Panc1 (cell line): ENCODE measurements at places on chromosomes 5 and 9. TPM values are rescaled to one million over a fixed set of nuclear protein-coding genes. Genes with fewer than 3 reads are reported as not detected.

The CAVIN4 gene
- 0.82 TPM for total RNA-seq

GRCh38 chr9:18668944-18669343, 195.0 kb downstream of the ADAMTSL1 start:
- no peak overlapping the region for H3K27ac ChIP-seq
- H3K4me1 ChIP-seq, result no peaks in the 10 kb centered on the region
- H3K4me3 ChIP-seq, result no peak overlapping the region
- DNase-seq, result no peak
- H3K36me3 ChIP-seq, result no peaks in the 10 kb centered on the region

GRCh38 chr5:104361932-104362331, 799.3 kb upstream of the NUDT12 start:
- H3K27ac ChIP-seq, result no peak overlapping the region
- no peaks in the 10 kb centered on the region for H3K27me3 ChIP-seq
- H3K4me1 ChIP-seq, result no peaks in the 10 kb centered on the region
- no peak overlapping the region for H3K4me3 ChIP-seq

DNA sequence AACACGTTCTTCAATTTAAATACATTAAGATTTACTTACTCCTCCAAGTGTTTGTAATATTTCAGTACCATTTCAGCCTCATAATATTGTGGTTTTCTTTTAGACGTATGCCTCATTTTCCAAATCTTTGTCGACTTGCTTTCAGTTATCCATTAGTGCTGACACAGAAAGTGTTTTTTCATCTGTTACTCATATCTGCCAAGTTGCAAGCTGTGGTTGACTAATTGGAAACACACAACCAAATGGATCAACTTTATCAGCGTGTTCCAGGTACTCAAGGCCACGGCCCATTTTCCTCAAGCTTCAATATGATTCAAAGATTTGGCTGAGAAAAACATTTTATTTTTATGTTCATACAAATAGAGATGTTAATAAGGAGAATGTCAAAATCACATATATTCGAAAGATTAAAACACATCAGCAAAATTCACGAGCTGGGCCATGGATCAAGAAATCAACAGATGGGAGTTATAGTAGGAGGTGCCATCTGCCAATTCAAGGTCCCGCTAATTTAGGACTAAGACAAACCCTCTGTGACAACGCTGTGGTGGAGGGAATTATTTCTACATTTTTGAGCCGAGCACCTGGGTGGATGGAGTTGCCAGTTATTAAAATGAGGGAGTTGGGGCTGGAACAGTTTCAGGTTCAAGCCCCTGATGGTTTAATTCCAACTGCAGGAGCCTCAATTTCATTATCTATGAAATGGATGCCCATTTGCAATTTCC, 27.2 kb upstream of the CCNJL start:
- H3K4me3 ChIP-seq, result no peak overlapping the region
- no peaks in the 10 kb centered on the region for H3K27me3 ChIP-seq
- no peaks in the 10 kb centered on the region for H3K36me3 ChIP-seq
- H3K27ac ChIP-seq, result no peak overlapping the region

DNA sequence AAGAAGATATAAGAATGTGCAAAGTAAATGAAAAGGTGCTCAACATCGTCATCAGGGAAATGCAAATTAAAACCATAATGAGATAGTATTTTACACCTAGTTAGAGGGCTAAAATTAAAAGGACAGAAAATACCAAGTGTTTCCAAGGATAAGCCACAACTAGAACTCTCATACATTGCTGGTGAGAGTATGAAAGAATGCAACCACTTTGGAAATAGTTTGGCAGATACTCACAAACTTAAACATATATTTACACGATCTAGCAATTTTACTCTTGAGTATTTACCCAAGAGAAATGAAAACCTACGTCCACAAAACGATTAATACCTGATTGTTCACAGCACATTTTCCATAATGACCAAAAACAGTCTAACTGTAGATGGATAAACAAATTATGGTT, 51.5 kb downstream of the AOPEP start:
- H3K4me3 ChIP-seq, result no peak overlapping the region
